ENCODE measurements at places on chromosomes 5 and 9. TPM values are rescaled to one million over a fixed set of nuclear protein-coding genes. Genes with fewer than 3 reads are reported as not detected.
A peak's percentile ranks its signal among the peaks of the same experiment; 100 is the strongest.

- no peak for DNase-seq
Measured at GRCh38 chr9:125906144-125906543, 159.0 kb downstream of the PBX3 start.

GRCh38 chr5:44388321-44389089, 715 bp downstream of the FGF10 start:
- peak; percentile 33 for DNase-seq

Gene FANCG
- 32.3 TPM for total RNA-seq

- no peak for DNase-seq
Measured at GRCh38 chr9:137412431-137412830, 10.5 kb downstream of the EXD3 start.

GRCh38 chr5:31361234-31361633, 167.7 kb downstream of the CDH6 start:
- no peak for DNase-seq

Gene CYFIP2
- total RNA-seq: 41.4 TPM
